ENCODE measurements at places on chromosomes 1 and 21. TPM values are rescaled to one million over a fixed set of nuclear protein-coding genes. Genes with fewer than 3 reads are reported as not detected.
A peak's percentile ranks its signal among the peaks of the same experiment; 100 is the strongest.

GRCh38 chr1:21068937-21069336, 107.8 kb downstream of the EIF4G3 start:
- no peak for DNase-seq
- H3K27ac ChIP-seq, result no peak overlapping the region
- no peaks in the 10 kb centered on the region for H3K36me3 ChIP-seq
- H3K4me3 ChIP-seq, result no peak overlapping the region
- no peaks in the 10 kb centered on the region for H3K27me3 ChIP-seq
- no peaks in the 10 kb centered on the region for H3K4me1 ChIP-seq

DNA sequence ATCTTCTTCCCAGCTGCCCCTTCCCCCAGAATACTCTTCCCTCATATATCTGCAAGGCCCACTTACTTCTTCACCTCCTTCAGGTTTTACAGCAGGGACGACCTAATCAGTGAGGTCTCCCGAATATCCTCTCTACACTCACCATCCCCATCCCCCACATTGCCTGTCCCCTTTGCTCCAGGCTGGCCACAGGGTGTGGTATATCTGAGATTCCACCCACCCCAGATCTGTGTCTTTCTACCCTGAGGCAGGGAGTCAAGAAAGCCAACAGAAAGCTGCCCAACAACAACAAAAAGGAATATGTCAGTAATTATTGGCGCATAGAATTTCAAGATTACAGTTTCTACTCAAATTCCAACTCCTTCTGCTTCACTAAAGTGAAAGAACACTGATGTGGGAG, 30.0 kb upstream of the OPRD1 start:
- H3K4me1 ChIP-seq, result peaks cover 15% of the 10 kb centered on the region
- no peak overlapping the region for H3K4me3 ChIP-seq
- peaks cover 1% of the 10 kb centered on the region for H3K36me3 ChIP-seq
- H3K27ac ChIP-seq, result no peak overlapping the region
- H3K27me3 ChIP-seq, result peaks cover 10% of the 10 kb centered on the region
- no peak for DNase-seq

GRCh38 chr1:244801246-244801645, 34.2 kb upstream of the COX20 start:
- H3K27me3 ChIP-seq, result peaks cover 14% of the 10 kb centered on the region
- peak; percentile 6 for DNase-seq
- peaks cover 8% of the 10 kb centered on the region for H3K4me1 ChIP-seq

GRCh38 chr1:189429610-189430009, 1048.1 kb downstream of the BRINP3 start:
- no peak for DNase-seq
- no peak overlapping the region for H3K27ac ChIP-seq
- H3K4me3 ChIP-seq, result no peak overlapping the region
- H3K4me1 ChIP-seq, result no peaks in the 10 kb centered on the region
- no peaks in the 10 kb centered on the region for H3K27me3 ChIP-seq

DNA sequence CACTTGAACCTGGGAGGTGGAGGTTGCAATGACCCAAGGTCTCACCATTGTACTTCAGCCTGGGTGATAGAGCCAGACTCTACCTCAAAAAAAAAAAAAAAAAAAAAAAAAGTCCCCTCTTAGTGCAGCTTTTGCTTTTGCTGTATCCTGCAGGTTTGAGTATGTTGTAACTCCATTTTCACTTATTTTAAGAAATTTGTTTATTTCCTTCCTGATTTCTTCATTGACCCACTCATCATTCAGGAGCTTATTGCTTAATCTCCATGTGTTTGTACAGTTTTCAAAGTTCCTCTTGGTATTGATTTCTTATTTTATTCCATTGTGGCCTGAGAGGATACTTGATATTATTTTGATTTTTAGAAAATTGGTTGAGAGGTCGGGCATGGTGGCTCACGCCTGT, 50.9 kb upstream of the AK4 start:
- H3K4me1 ChIP-seq, result no peaks in the 10 kb centered on the region
- H3K27ac ChIP-seq, result no peak overlapping the region
- H3K27me3 ChIP-seq, result peaks cover 11% of the 10 kb centered on the region
- no peaks in the 10 kb centered on the region for H3K36me3 ChIP-seq
- DNase-seq, result no peak

DNA sequence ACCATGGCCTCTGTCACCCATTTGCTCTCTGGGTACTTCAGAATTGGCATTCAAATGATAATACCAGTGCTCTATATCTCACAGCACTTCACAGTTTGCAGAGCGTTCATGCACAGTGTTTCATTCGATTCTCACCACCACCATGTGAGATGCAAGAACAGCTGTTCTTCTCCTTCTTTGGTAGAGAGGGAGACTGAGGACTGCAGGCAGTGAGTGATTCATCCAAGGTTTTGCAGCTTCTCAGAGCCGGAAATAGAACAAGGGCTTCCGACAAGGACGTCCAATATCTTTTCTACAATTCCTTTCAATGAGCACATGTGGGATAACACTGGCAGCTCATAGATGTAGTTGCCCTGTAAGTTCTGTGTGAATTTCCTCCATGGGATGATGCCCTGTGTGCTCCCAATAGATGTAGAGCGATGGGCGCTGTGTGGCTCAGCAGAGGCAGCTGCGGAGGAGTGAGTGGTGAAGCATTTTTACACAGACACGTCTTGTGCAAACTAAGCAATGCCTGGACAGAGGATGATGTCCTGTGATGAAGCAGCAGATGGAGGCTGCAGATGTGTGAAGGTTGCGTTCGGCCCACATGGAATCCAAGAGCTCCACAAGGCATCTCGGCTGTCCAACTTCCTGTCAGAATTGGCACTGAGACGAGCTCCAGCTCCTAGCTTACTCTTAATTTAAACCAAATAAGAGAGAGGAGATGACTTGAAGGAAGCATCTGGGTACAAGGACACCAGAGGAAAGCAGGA, 24.9 kb downstream of the MT1HL1 start:
- no peaks in the 10 kb centered on the region for H3K27me3 ChIP-seq
- no peak overlapping the region for H3K4me3 ChIP-seq
- H3K36me3 ChIP-seq, result no peaks in the 10 kb centered on the region

DNA sequence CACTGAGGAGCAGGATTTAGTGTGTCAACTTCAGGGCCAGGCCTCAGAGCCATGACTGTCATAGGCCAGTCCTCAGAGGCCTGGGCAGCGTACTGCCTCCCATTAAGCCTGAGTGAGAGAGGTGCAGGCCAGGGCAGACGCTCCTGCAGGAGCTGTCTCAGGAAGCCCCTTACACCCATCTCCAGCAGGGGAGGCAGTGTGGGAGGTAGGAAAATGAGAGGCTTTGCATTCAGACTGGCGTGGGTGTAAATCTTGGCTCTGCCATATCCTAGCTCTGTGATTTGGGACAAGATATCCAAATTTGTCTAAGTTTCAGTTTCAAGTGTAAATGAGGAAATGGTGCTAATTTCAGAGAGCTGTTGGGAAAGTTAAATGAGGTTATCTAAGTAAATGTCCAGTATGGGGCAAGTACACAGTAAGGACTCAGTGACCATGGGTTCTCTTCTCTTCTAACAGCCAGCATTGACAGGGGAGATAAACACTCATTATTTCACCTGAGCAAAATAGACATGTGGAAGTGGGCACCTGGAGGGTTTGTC, 184.1 kb downstream of the ZSCAN20 start:
- H3K27ac ChIP-seq, result no peak overlapping the region
- H3K36me3 ChIP-seq, result no peaks in the 10 kb centered on the region
- no peaks in the 10 kb centered on the region for H3K4me1 ChIP-seq
- peaks cover 6% of the 10 kb centered on the region for H3K27me3 ChIP-seq
- no peak overlapping the region for H3K4me3 ChIP-seq
- no peak for DNase-seq

- no peak overlapping the region for H3K27ac ChIP-seq
- no peak for DNase-seq
- H3K27me3 ChIP-seq, result peaks cover under 1% of the 10 kb centered on the region
- peaks cover 11% of the 10 kb centered on the region for H3K36me3 ChIP-seq
- no peak overlapping the region for H3K4me3 ChIP-seq
Observed at GRCh38 chr1:50438945-50439344, 15.7 kb upstream of the DMRTA2 start.

Gene NPR1
- total RNA-seq, result 0.07 TPM

Gene TXNIP
- 108 TPM for total RNA-seq

DNA sequence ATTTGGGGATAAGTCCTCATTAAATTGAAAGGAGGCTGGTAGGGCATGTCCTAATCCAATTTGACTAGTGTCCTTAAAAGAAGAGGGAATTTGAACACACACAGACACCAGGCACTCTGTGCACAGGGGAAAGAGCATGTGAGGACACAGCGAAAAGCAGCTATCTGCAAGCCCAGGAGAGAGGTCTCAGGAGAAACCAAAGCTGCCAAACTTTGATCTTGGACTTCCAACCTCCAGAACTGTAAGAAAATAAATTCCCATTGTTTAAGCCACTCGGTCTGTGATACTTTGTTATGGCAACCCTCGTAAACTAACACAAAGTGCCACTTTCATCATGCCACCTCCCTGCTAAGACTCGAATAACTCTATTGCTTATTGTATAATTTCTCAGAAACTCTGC, 13.8 kb downstream of the PLA2G4A start:
- DNase-seq, result no peak
- H3K27me3 ChIP-seq, result no peaks in the 10 kb centered on the region

GRCh38 chr1:75618382-75618781, 7.5 kb upstream of the SLC44A5 start:
- H3K4me1 ChIP-seq, result peaks cover 8% of the 10 kb centered on the region
- no peak overlapping the region for H3K27ac ChIP-seq
- H3K27me3 ChIP-seq, result peaks cover 60% of the 10 kb centered on the region
- DNase-seq, result no peak

Gene PODN
- total RNA-seq, result not detected

DNA sequence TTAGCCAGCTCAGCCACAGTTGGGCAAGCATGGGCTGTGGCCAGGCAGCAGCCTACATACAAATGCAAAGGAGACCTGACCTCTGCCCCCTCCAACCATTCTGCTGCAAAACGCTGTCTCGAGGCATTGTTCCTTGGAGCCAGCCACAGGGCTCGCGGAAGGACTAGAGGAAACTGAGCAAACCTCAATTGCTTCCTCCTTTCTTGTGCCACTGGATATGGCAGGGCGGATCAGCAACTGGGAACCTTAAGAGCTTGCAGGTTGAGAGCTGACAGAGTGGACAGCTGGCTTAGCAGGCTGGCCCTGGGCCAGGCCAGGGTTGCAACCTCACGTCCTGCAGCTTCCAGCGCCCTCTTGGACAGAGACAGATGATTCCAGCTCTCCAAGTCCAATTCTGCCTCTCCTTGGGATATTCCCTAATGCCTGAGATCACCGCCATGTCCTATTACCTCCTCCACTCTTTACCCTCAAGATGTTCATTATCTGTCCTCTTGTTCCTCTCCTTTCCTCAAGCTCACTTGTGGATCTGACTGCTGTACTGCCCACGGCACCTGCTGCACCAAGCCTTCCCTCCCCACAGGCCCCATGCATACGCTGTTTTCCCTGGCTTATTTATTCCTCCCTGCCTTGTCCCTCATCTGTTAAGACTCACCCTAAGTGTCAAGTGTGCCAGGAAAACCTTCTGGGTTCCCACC, 67.5 kb downstream of the SDC3 start:
- H3K4me3 ChIP-seq, result no peak overlapping the region
- no peak overlapping the region for H3K27ac ChIP-seq
- no peaks in the 10 kb centered on the region for H3K4me1 ChIP-seq
- no peak for DNase-seq
- no peaks in the 10 kb centered on the region for H3K36me3 ChIP-seq

DNA sequence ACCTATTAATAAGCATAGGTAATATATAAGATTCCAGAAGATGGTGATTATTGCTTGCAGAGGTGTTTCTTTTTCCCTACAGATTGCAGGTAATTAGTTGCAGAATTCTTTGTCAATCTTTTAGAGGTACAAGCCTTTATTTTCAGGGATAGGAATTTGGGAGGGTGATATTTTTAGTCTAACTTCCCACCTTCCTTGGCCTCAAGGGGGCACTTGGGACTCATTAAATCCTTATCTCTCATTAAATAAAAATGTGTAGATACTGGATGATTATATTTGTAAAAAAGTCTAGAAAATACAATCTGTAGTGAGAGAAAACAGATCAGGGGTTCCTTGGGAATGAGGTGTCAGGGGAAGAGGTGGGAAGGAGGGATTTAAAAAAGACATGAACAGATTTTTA, 179.2 kb downstream of the PATJ start:
- H3K27me3 ChIP-seq, result no peaks in the 10 kb centered on the region
- no peak overlapping the region for H3K4me3 ChIP-seq
- no peaks in the 10 kb centered on the region for H3K4me1 ChIP-seq
- H3K36me3 ChIP-seq, result peaks cover 2% of the 10 kb centered on the region
- no peak for DNase-seq

DNA sequence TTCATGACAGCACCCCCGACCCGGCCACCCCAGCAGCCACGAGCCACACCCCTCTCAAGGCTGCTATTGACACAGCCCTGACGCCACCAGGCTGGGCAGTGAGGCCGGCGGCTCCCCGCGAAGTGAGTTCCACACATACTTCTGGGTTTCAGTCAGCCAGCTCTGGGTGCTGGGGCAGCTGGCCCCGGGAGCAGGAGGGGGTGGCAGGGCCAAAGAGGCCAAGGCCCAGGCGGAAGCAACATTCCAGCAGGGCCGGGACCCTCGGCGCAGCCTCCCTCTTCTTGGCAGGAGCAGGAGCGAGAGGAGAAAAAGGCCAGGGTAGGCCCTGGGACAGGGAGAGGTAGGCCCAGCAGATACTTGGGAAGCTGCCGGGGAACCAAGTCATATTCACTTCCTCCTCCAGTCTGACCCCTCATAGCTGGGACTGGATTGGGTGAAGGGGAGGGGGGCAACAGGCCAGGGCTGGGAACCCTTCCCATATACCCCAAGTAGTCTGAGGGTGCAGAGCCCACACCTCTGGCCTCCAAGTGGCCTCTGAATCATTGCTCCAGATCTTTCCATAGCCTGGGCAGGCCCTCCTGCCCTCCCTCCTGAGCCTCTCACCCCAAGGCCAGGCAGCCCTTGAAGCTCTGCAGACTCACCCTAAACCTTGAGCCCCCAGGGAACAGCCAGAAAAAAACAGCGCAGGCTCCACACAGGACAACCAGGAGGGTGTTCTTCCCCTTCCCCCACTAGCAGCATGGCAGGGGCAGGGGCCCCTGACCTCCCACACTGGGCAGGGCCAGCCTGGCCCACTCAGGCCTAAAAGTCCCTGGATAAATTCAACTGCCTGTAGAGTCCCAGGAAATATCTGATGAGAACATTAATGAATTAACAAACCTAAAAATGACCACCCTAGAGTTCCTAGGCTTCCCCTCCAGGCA, 5.7 kb downstream of the HSPG2 start:
- no peak overlapping the region for H3K4me3 ChIP-seq
- DNase-seq, result no peak
- no peaks in the 10 kb centered on the region for H3K36me3 ChIP-seq

- H3K36me3 ChIP-seq, result no peaks in the 10 kb centered on the region
- H3K27me3 ChIP-seq, result no peaks in the 10 kb centered on the region
- H3K4me3 ChIP-seq, result no peak overlapping the region
- no peaks in the 10 kb centered on the region for H3K4me1 ChIP-seq
- no peak overlapping the region for H3K27ac ChIP-seq
Observed at GRCh38 chr21:16071092-16071491, 341.3 kb downstream of the USP25 start.

Gene MYCL
- 0.62 TPM for total RNA-seq

Gene SLAMF6
- 50.1 TPM for total RNA-seq
